ENCODE measurements at places on chromosomes 11 and 22.

DNA sequence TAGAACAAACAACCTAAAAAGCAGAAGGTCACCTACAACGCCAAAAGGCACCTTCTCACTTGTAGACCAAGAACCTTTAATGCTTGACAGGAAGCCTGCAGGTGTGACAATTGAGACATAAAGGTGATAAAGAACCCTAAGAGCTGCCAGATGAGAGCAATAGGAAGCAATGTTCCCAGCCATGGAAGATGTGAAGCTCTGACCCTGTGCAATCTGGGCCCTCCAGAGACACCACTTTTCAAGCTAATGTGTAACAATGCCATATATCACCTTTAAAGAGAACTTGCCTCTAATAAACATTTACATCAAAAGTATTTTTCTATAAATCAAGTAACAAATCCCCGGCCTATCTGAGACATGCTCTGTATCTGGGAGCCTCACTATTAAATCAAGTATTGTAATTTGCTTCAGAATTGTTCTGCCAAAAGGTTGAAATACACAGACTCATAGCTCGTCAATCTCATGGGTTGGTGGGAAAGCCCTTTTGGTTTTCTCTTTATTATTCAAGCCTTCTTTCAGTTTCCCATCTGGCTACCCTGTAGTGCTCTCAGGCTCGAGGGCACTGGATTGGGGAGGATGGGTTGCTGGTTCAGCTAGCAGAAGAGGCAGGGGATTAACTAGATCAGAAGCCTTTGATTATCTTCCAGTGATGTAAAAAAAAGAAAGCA is 368.9 kb downstream of the BUD13 start:
- no peak for DNase-seq

DNA sequence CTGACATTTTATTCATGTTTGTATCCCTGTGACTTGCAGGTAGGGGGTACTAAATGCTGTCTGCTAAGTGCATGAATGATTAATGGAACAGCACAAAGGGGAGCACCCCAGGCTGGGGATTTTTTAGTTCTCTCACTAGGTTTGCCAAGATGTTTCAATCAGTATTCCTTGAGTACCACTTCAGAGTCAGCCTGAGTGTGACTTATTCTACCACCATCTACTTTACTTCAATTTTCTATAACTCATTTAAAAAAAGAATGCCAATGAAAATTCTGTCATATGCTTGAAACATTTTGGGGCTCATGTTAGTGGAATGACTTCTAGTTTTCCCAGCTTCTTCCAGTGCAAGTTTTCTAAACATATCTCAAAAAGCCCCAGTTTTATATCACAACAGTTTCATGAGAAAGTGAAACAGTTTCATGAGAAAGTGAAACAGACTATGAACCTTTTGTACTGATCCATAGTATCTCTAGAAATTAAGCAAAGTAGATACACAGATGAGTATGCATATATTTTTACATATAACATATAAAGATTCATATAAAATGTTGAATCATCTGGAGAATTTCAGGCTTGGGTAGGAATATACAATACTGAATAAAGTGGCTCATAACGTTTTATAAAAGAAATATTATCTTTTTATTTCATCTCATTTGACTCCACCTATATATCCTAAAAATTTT is 252.4 kb downstream of the GRM5 start:
- DNase-seq = no peak

DNA sequence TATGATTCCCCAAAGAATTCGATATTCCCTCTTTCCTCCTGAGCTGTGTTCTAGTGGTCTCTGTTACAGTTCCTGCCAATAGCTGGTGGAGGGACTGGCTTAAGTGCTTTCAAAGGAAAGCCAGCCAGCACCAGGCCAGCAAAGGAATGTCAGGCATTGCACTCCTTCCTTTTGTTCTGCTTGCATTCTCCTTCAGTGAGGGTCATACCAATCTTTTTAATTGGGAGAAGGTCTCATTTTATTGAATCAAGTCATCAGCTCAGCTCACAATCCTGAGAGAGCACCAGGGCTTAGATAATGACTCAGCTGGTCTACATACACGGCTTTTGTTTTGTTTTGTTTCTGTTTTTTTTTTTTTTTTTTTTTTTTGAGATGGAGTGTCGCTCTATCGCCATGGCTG is 222.9 kb downstream of the NAV2 start:
- DNase-seq = no peak

GRCh38 chr11:11290354-11290753 is 62.7 kb downstream of the CSNK2A3 start:
- no peak for DNase-seq

- peak; percentile 58 for DNase-seq
These were observed 537.9 kb upstream of the FAT3 start for GRCh38 chr11:91686700-91687099.

Measured in DMS153 (cell line).